ENCODE measurements at places on chromosomes 11 and 22.

- DNase-seq = peak; percentile 95
Measured at GRCh38 chr11:69295995-69296889, 2.3 kb downstream of the MYEOV start.

DNA sequence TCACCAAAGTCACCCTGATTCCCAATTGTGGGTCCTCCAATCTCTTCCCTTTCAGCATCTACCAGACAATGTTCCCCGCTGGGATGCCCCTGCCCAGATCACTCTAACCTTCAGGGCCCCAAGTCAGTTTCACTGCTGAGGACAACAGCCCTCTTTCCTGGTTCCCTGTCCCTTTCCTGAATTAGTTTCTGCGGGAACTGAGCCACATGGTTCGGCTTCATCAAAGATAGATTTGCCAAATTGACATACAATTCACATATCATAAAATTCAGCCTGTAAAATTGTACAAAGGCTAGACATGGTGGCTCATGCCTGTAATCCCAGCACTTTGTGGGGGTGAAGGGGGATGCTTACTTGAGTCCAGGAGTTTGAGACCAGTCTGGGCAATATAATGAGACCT is 10.1 kb downstream of the PRDX5 start:
- DNase-seq = no peak

DNA sequence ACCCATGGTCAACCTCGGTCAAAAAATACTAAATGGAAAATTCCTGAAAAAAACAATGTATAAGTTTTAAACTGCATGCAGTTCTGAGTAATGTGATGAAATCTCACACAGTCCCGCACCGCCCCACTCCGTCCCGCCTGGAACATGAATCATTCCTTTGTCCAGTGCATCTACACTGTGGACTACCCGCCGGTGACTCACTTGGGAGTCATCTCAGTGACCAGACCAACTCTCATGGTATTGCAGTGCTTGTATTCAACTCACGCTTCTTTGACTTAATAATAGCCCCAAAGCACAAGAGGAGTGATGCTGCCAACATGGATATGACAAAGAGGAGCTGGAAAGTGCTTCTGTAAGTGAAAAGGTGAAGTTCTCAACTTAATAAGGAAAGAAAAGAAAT is 48.8 kb downstream of the ARHGAP32 start:
- DNase-seq = peak; percentile 74

DNA sequence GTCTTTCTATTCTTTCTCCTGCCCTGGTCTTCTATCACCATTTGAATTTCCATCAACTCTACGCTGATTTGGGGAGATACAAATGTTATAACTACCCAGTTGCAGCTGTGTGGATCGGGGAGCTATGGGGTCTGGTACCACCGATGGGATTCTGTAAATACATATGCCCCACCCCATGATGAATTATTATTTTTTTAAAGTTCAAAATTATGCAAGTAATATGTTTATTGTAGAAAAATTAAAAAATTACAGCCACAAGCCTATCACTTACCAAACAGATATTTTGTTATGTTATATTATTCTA is 52.4 kb upstream of the CLMP start:
- DNase-seq = no peak

DNA sequence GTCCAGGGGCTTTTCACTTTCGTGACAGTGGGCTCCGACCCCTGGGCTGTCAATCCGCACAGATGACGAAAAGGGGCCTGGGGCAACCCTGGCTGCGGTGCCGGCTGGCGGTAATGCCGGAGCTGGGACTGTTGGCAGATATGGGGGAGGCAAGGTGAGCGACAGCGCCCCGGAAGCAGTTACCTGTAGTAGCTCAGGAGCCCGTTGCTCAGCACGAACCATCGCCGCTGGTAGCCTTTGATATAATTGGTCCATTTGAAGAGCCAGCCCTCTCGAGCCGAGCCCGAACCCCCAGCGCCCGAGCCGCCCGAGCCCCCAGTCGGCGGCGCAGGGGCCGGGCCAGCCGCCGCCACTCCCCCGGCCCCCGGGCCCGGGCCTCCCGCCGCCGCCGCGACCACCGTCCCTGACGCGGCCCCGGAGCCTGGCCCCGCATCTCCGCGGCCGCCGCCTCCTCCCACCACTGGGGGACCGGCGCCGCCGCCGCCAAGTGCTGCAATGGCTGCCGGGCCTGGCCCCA is 396 bp downstream of the OSBP start:
- no peak for DNase-seq
